ENCODE measurements at places on chromosomes 3 and 15.
A peak's percentile ranks its signal among the peaks of the same experiment; 100 is the strongest.

GRCh38 chr15:73931441-73931840, 5.2 kb downstream of the LOXL1 start:
- DNase-seq: no peak

- DNase-seq: no peak
Observed at GRCh38 chr3:37625051-37625450, 236.6 kb upstream of the CTDSPL start.

DNA sequence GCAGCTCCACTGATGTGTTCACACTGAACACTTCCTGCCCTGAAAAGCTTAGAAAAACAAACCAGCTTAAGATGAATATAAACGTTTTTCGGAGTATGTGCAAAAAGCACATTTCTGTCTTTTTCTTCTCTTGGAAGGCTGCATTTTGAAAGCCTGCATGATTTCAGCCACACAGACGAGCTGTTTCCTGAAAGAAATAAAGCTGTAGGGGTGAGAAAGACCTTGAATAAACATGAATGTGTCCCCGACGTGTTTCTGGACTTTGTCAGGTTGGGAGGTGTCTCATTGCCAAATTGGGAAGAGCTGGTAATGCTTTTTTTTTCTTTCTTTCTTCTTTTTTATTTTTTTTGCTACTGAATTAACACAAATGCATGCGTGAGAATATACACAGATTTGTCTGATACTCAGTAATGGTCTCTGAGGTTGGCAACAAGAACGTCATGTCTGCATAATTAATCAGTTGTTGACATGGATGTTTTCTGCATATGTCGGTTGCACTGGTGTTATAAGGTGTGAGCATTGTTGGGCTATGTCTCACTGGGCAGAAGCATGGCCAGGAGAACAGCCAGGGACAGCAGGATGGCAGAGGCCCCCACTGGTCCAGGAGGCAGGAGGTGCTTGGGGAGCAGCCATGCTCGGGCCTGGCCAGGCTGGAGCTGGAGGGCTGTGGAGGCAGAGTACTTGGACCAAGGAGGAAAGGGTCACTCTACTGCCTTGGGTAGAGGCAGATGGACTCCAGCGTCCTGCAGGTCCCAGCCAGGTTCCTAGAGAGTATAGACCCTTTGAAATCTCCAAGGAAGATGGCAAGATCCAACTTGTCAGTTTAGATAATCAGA, 39.0 kb downstream of the ADAMTSL3 start:
- no peak for DNase-seq

GRCh38 chr15:70415398-70415797, 317.7 kb upstream of the TLE3 start:
- DNase-seq: peak; percentile 44

DNA sequence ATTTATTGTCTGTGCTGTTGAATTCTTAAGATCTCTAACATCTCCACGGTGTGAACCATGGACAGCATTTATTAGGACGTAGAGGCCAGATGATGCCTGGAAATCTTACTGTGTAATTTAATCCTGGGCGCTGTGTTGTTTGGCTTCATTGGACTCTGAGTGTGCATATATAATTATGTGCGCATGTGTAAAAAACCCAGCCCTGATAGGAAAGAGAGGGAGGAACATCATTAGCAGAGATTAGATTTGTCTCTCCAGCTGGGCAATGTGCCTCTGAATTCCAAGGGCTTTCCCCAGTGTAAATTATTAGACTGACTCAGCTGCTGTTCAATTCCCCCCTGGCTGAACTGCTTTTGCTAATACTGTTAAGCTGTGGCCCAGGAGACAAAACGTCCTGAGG, 39.6 kb downstream of the MAP3K13 start:
- DNase-seq: no peak

GRCh38 chr15:39969002-39969394, 35.1 kb downstream of the EIF2AK4 start:
- DNase-seq: no peak

DNA sequence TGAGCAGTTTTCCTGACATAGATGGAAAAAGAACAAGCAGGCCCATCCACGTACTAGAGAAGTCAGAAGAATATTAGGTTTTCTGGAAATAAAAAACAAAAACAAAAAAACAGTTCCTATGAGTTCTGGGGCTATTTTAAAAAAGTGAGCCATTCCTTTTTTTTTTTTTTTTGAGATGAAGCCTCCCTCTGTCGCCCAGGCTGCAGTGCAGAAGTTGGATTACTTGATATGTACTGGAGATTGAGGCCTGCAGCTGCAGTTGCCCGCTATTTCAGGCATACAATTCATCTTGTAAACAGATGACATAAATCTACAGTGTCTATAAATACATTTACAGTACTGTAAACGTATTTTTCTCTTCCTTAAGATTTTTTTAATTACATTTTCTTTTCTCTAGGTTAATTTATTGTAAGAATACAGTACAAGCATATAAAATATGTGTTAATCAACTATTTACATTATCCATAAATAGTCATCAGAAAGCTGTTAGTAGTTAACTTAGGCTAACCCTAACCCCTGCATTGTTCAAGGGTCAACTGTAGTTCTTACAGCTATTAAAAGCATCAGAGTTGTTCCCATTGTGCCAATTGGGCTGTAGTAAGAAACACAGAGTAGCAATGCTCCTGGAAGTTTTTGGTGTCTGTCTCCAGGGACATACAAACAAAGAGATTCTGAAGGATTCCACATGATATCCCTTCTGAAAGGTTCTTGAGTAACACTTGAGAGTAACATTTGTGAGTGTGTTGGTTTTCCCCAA, 11.2 kb upstream of the ACTL6A start:
- no peak for DNase-seq

DNA sequence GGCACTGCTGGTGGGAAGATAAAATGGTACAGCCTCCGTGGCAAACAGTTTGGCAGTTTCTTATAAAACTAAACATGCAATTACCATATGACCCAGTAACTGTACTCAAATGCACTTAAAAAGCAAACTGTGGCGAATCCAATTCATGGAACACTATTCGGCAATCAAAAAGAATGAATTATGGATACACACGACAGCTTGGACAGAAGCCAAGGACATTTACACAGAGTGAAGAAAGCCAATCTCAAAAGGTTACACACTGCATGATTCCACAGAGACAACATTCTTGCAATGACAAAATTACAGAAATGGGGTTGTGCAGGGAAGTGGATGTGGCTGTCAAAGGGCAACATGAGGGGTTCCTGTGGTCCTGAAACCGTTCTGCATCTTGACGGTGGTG, 122.1 kb upstream of the IQSEC1 start:
- DNase-seq: no peak

DNA sequence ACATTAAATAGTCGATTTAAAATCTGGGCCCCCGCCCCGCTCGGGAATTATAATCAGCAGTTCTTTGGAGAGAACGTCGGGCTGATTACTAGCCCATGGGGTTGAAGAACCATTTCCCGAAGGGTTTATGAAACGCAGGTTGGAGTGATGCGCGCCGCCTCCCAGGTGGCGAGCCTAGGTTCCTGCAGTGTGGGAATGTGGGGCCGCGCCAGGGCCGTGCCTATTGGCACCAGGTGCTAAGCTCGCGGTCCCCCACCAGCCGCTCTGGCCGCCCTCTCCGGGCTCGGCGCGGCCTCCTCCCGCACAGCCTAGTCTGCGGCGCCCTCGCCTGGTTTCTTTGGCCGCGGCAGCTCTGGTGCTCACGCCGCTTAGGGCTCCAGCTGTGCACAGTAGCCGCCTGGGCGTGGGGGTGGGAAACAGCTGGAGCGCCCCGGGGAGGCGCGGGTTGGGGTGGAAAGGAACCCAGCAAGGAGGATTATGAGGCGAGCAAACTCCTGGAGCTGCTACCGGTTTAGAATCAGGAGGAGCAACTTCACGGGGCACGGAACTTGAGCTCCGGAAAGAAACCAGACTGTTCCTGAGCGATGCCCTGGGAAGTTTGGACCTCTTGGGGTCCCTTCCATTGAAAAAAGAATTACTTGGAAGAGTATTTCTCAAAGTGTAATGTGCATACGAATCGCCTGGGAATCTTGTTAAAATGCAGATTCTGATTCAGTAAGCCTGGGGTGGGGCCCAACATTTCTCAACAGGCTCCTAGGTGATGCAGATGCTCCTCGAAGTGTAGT, 5.6 kb upstream of the MECOM start:
- DNase-seq: peak; percentile 80

DNA sequence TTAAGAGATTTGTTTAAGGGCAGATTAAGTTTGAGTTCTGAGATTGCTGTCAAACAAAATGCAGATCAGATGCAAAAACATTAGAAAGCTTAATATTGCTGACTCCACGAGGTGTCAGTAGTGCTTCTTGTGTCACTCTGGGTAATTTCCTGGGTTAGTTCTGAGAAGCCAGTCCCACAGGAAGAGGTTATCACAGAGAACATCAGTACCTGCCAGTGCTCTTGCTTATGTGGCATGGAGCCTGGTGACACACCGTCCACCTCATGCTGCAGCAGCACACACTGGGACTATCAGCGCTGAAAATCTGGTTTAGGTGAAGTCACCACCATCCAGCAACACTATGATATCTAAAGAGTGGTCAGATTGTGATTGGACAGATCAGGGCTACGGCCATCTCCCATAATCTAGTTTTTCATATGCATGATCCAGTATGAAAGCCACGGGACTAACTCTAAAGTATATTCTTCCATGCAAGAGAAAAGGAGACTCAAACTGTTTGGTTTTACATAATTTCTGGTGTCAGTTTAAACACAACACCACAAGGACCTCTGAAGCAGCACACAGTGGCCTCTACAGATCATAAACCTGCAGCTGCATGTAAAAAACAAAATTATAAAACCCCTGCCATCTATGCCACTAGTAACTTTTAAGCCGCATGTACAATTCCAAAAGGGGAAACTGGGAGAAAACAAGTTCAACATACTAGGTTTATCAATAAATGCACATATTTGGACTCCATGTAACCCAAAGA, 36.1 kb upstream of the MYO5C start:
- DNase-seq: peak; percentile 23

DNA sequence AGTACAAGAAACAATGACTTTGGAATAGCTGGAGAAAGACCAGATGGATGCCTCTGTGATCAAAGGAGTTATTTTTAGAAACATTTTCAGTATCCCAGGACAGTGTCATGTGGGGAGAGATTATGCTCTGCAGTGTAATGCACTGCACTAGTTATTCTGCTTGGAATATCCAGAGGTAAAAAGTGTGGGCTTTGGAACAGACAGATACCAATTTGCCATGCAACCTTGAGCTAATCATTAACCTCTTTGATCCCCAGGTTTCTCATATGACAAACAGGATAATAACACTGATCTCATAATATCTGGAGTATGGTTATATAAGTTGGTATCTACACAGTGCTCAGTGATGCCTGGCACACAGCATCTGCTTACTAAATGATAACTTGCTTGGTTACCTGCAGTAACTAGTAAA, 12.2 kb upstream of the SLC7A14 start:
- DNase-seq: no peak

DNA sequence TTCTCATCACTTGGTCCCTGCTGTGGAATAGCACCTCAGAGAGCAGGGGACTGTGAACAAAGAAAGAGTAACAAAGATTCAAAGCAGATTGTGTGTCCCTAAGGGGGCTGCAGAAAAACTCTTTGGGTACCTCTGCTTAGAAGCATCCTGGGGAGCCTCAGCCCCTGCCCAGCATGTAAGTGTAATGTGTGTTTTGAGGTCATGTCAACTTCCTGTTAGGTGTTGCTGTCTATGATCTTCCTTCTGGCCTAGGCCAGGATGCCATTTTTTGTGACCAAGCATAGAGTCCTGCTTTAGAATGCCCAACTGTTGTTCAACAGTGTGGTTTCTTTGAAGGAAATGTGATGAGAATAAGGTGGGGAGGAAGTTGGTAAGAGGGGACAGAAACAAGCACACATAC, 77.1 kb upstream of the BCL6 start:
- no peak for DNase-seq

DNA sequence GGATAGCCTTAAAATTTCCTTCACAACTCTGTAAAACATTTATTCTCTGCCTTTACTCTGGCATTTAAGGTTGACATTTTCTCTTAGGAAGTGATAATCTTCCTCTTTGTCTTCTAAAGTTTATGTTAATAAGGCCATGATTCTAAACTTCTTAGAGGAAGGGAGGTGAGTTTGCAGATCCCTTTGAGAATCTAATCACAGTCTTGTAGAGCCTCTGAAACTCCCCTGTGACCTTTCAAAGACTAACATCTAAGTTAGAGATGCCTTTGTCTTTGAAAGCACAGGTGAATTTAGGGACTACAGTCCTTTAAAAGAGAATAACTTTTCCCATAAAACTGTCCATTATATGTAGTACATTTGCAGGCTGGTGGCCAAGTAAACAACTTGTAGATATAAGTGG, 115.1 kb downstream of the PLCL2 start:
- DNase-seq: no peak

GRCh38 chr3:138394156-138394555, 40.3 kb upstream of the ESYT3 start:
- DNase-seq: no peak

DNA sequence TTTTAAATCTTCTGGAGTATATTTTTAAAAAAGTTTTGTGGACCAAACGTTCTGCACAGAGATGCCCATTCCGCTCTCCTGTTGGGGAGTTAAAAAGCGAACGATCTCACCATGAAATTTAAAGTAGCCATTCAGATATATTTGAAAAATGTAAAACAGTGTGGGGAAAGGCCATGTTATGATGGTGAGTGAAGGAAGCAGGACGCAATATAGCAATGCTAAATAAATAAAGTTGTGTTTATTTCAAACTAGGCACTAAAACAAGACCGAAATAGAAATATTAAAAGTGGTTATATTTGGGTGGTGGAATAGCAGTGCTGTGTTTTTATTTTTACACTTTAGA, 327 bp upstream of the CCDC13 start:
- DNase-seq: no peak

DNA sequence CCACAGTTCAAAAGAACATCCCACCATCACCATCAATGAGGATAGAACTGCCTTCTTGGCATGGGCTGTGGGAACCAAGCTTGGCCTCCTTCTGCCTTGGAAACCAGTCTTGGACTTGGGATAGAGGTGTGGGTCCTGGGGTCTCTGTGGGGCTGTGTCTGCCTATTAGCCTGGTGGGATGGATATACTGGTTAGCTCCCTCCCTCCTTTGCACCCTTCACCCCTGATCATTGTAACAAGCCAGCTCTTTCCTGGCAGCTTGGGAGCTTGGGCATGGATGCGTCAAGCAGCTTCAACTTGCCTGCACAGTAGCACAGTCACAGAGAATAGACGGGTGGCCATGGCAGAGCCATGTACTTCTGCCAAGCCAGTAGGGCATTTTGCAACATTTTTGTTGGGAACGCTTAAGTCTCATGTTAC, 65.2 kb downstream of the SMAD6 start:
- DNase-seq: no peak

GRCh38 chr3:42719002-42719401, 16.4 kb upstream of the HHATL start:
- DNase-seq: no peak

GRCh38 chr15:70442211-70442610, 321.1 kb downstream of the UACA start:
- DNase-seq: no peak

All from transverse colon (tissue), 4 donors.